ENCODE measurements at places on chromosomes 1 and 21. TPM values are rescaled to one million over a fixed set of nuclear protein-coding genes. Genes with fewer than 3 reads are reported as not detected.

DMBX1 gene
- not detected for total RNA-seq

SLC9C2 gene
- not detected for total RNA-seq

DNA sequence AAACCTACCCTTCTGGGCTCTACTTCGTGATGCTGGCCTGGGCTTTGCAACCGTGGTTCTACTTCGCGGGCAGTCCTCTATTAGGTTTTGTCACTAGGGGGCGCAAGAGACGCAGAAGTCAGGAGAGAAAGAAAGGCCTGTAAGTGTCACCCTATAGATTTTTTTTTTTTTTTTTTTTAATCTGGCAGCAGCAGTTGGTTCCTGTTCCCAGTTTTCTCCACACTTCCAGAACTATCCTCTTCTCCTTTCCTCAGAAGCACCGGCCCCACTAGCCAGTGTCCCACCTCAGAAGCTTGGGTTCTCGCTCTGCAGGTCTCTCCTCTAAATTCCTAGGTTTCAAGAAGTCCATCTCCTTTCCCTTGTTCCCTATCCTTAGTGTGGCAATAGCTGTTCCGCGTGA is 9.1 kb upstream of the LCE2D start:
- no peak overlapping the region for H3K27ac ChIP-seq
- no peaks in the 10 kb centered on the region for H3K4me1 ChIP-seq
- no peaks in the 10 kb centered on the region for H3K36me3 ChIP-seq
- no peaks in the 10 kb centered on the region for H3K27me3 ChIP-seq

DNA sequence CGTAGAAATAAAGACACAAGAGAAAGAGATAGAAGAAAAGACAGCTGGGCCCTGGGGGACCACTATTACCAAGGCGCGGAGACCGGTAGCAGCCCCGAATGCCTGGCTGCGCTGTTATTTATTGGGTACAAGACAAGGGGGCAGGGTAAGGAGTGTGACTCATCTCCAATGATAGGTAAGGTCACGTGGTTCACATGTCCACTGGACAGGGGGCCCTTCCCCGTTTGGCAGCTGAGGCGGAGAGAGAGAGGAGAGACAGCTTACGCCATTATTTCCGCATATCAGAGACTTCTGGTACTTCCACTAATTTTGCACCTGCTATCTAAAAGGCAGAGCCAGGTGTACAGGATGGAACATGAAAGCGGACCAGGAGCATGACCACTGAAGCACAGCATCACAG is 4.1 kb upstream of the TPRG1L start:
- H3K4me1 ChIP-seq = peaks cover 31% of the 10 kb centered on the region
- peaks cover 16% of the 10 kb centered on the region for H3K27me3 ChIP-seq
- DNase-seq = no peak
- no peaks in the 10 kb centered on the region for H3K36me3 ChIP-seq
- no peak overlapping the region for H3K4me3 ChIP-seq

SPRR1A gene
- total RNA-seq = not detected

PYHIN1 gene
- total RNA-seq = not detected

UBQLN4 gene
- 33.2 TPM for total RNA-seq

GRCh38 chr1:156961709-156962108 is 41.3 kb downstream of the LRRC71 start:
- peaks cover 12% of the 10 kb centered on the region for H3K4me1 ChIP-seq
- no peaks in the 10 kb centered on the region for H3K27me3 ChIP-seq

GRCh38 chr1:116435806-116436610 is 63.0 kb downstream of the ATP1A1 start:
- no peak for DNase-seq
- no peaks in the 10 kb centered on the region for H3K36me3 ChIP-seq
- no peak overlapping the region for H3K27ac ChIP-seq
- H3K27me3 ChIP-seq = no peaks in the 10 kb centered on the region

- H3K4me1 ChIP-seq = no peaks in the 10 kb centered on the region
- no peak overlapping the region for H3K4me3 ChIP-seq
- no peaks in the 10 kb centered on the region for H3K27me3 ChIP-seq
- H3K36me3 ChIP-seq = peaks cover 34% of the 10 kb centered on the region
- DNase-seq = no peak
Measured at GRCh38 chr1:1809489-1809888, 31.2 kb upstream of the NADK start.

GRCh38 chr1:157292809-157293564 is 154.8 kb upstream of the ETV3 start:
- no peak overlapping the region for H3K27ac ChIP-seq
- peaks cover 37% of the 10 kb centered on the region for H3K4me1 ChIP-seq
- DNase-seq = no peak
- no peaks in the 10 kb centered on the region for H3K36me3 ChIP-seq

POU3F1 gene
- total RNA-seq = not detected

KPRP gene
- total RNA-seq = not detected

ROR1 gene
- 2.3 TPM for total RNA-seq

DNA sequence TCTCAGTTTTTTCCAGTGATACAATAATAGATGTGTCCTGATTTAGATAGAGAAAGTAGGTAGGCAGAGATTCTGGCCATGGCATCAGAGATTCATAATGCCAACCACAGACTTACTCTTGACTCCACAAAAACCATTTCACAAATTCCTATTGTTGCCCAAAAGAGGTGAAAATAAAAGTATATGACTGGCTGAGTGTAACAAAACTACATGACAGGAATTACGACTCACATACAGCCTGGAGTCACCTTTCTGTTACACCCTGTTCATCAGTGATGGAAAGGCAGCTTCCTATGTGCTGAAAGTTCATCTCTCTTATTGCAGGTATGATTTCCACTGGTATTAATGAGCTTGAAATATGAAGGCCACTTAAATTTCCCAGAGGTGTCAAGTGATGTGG is 72.3 kb downstream of the MPZL1 start:
- H3K4me1 ChIP-seq = peaks cover 5% of the 10 kb centered on the region
- H3K36me3 ChIP-seq = 0 out of 3 replicates have a peak, but pooled peaks cover 17% of the 10 kb centered on the region
- DNase-seq = no peak
- H3K4me3 ChIP-seq = no peak overlapping the region
- no peak overlapping the region for H3K27ac ChIP-seq
- H3K27me3 ChIP-seq = no peaks in the 10 kb centered on the region

GRCh38 chr1:44038876-44039657 is 7.8 kb upstream of the SLC6A9 start:
- H3K4me3 ChIP-seq = no peak overlapping the region
- no peak for DNase-seq
- no peak overlapping the region for H3K27ac ChIP-seq
- H3K36me3 ChIP-seq = no peaks in the 10 kb centered on the region
- H3K27me3 ChIP-seq = no peaks in the 10 kb centered on the region

DNA sequence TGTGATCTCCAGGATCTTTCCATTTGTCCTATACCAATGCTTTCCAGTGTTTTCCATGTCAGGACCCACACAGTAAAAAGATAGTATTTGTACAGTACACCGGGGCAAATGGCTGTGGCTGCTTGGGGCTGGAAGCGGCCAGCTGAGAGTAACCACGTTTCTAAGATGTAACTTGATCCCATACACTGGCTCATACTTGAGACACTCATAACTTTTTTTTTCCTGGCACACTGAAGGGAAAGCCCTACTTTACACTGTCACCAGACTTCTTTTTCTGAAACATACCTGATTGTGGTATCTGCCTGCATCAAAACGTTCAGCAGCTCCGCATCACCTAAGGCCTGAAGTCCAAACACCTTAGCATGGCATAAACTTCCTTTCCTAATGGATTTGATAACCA is 21.6 kb downstream of the VPS13D start:
- no peaks in the 10 kb centered on the region for H3K27me3 ChIP-seq
- DNase-seq = no peak
- no peaks in the 10 kb centered on the region for H3K4me1 ChIP-seq
- H3K36me3 ChIP-seq = peaks cover 22% of the 10 kb centered on the region

- no peak overlapping the region for H3K4me3 ChIP-seq
- no peaks in the 10 kb centered on the region for H3K27me3 ChIP-seq
- DNase-seq = no peak
- no peaks in the 10 kb centered on the region for H3K36me3 ChIP-seq
Measured at GRCh38 chr21:26070822-26071425, 99.6 kb downstream of the APP start.

DNA sequence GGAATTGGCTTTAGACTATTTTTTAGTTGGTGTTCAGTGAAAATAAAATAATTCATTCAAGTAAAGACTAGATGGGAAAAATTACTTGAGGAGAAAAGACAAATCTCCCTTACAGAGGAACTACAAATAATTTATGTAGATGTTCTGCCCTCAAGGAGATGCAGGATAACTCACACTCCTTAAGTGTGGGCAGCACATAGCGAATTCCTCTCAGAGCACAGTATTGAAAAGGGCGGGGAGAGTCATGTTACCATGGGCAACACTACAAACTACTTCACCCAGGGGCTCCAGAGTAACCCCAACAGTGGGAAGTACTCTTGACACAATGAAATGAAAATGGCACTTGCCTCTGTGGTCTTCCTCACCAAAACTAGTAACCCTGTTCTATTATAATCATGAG is 20.6 kb upstream of the LAMC2 start:
- H3K27me3 ChIP-seq = no peaks in the 10 kb centered on the region
- H3K36me3 ChIP-seq = no peaks in the 10 kb centered on the region
- H3K4me3 ChIP-seq = no peak overlapping the region
- H3K27ac ChIP-seq = no peak overlapping the region
- DNase-seq = no peak

DNA sequence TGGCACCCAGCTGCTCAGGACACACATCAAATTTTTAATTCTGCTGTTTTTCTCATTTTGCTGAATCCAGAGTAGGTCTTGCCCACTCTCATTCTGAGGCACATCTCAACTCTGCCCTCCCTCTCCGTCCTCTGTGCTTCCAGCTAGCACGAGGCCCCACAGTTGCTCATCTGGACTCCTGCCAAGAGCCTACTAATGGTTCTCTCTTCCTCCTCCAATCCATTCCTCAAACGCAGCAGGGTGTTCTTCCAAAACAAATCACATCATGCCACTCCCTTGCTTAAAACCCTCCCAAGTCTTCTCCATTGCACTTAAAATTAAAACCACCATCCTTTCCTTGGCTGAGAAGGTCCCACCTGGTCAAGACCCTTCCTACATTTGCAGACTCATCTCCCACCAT is 49.8 kb upstream of the SCAF4 start:
- H3K27ac ChIP-seq = no peak overlapping the region
- no peaks in the 10 kb centered on the region for H3K4me1 ChIP-seq
- no peak overlapping the region for H3K4me3 ChIP-seq

GRCh38 chr1:212132025-212132424 is 96.5 kb downstream of the DTL start:
- no peak for DNase-seq
- 0 out of 2 replicates have a peak, but pooled peaks cover 1% of the 10 kb centered on the region for H3K36me3 ChIP-seq
- H3K4me3 ChIP-seq = no peak overlapping the region
- H3K27me3 ChIP-seq = no peaks in the 10 kb centered on the region
- peaks cover 7% of the 10 kb centered on the region for H3K4me1 ChIP-seq
- no peak overlapping the region for H3K27ac ChIP-seq

EXO1 gene
- 26.1 TPM for total RNA-seq

DNA sequence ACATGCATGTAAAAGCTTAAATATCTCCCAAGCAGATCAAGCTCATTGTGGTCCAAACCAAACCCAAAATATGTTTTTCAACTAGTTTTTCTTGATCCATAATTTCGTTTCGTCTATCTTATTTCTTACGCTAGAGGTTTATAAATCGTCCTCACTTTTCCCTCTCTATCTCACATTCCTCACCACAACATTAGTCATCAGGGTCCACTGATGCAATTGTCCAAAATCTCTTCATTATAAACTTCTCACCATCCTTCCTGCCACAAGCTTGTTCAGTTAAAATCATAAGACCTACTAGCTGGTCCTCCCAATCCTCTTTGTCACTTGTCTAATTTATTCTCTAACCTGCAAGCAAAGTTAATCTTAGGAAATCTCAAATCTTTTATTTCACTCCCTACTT is 173.0 kb upstream of the PALMD start:
- H3K4me3 ChIP-seq = no peak overlapping the region
- no peaks in the 10 kb centered on the region for H3K36me3 ChIP-seq
- H3K27me3 ChIP-seq = no peaks in the 10 kb centered on the region
- H3K4me1 ChIP-seq = no peaks in the 10 kb centered on the region

DNA sequence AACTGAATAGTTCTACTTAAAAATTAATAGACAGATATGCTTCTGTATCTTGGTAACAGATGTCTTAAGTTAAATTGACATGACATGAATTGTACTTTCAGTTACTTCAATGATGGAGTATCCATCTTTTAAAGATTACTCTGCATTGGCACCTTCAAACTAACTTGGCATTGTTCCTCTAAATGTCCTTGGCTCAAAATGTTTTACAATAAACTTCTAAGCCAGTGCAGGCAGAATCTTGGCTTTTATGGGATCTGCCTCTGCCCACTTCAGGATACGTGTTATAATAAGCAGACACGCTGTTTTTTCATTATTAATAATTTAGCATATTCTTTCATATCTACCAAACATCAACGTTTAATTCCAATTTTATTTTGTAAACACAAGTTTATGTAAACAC is 873.4 kb upstream of the ADAMTS5 start:
- H3K36me3 ChIP-seq = no peaks in the 10 kb centered on the region
- H3K27ac ChIP-seq = no peak overlapping the region
- H3K4me1 ChIP-seq = no peaks in the 10 kb centered on the region
- DNase-seq = no peak
- H3K4me3 ChIP-seq = no peak overlapping the region

DNA sequence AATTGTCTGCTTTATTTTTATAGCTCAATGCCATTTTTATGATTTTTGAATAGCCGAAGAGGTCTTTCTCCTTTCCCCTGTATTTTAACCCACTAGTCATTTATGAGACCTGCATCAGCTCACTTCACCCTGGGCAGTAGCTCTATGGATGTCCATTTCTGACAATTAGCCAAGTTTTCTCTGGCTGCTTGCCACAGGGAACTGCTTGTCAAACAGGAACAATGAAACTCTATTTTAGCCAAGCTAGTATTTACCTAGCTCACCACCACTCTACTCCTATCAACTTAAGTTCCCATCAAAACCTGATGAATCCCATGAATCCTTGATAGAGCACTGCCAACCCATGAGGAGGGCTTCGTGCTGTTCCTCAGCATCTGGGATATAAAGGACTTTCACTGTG is 406.7 kb downstream of the RWDD3 start:
- no peaks in the 10 kb centered on the region for H3K27me3 ChIP-seq
- no peak overlapping the region for H3K27ac ChIP-seq

CPLANE2 gene
- 0.98 TPM for total RNA-seq

- no peaks in the 10 kb centered on the region for H3K36me3 ChIP-seq
- H3K4me3 ChIP-seq = no peak overlapping the region
- no peak for DNase-seq
Measured at GRCh38 chr1:66733348-66734017, 18.8 kb upstream of the DYNLT5 start.

CFHR2 gene
- not detected for total RNA-seq
